NCI-H524 treated with DMSO at 0.1 percent for 48 hours (cell line): ENCODE measurements at places on chromosomes 12 and 14.

- DNase-seq: no peak
Measured at GRCh38 chr12:64876388-64877071, 52.1 kb downstream of the TBC1D30 start.

- DNase-seq: no peak
Measured at GRCh38 chr12:124356221-124356620, 61.3 kb downstream of the RFLNA start.

DNA sequence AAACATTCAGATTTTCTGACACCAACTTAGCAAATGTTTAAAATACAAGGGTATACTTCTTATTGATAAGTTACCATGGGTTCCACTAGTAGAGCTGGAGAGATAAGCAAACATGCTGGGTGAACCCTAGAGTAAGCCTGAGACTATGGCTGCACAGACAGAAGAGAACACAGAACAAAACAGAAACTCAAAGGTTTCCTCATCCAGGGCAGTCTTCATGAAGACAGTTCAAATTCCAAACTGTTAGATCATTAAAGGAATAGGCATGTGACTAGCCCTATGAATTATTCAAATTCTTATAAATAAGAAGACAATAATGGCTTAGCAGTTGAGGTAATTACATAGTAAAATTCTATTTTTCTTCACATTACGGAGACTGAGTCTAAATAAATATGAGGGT lies 28.1 kb downstream of the BTBD7 start:
- DNase-seq: no peak

DNA sequence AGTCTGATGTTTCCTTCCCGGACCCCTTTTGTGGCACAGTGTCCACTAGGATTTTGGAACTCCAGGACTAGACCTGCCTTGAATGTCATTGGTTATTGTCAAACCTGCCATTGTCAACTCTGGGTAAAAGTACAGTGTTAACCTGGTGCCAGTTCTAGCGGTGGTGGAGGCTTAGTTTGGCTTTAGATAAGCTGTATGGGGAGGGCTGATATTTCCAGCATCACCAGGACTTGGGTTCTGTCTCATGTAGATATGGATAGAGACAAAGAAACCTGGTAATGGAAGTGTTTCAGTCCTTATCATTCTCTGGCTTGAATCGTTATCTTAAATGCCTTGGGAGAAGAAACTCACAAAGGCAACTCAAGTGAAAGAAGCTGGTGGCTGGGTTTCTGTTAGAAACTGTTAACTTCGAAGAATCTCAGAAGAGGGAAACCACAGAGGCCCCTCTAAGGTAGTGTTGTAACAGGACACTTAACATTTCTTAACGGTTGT lies 10.6 kb downstream of the CHST11 start:
- DNase-seq: no peak

GRCh38 chr12:80321653-80322052 lies 122.4 kb upstream of the PTPRQ start:
- DNase-seq: no peak

DNA sequence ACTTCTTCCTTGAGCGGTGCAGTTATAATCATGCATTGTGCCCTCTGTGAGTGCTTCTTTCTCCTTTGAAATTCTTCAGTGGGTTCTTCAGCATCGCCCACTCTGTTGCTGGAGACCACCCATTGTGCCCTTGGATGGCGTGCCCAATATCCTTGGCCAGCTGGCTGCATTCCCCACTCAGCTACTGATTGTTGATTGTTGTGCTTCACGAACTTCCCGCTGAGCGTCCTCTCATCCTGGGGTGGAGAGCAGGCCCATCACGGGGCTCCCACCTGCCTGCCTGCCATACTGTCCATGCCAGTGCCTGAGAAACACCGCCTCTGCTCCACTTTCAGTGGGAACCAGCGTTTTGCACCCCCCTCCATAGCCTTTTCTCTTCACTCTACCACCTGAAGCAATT lies 8.6 kb upstream of the SSTR1 start:
- DNase-seq: no peak

DNA sequence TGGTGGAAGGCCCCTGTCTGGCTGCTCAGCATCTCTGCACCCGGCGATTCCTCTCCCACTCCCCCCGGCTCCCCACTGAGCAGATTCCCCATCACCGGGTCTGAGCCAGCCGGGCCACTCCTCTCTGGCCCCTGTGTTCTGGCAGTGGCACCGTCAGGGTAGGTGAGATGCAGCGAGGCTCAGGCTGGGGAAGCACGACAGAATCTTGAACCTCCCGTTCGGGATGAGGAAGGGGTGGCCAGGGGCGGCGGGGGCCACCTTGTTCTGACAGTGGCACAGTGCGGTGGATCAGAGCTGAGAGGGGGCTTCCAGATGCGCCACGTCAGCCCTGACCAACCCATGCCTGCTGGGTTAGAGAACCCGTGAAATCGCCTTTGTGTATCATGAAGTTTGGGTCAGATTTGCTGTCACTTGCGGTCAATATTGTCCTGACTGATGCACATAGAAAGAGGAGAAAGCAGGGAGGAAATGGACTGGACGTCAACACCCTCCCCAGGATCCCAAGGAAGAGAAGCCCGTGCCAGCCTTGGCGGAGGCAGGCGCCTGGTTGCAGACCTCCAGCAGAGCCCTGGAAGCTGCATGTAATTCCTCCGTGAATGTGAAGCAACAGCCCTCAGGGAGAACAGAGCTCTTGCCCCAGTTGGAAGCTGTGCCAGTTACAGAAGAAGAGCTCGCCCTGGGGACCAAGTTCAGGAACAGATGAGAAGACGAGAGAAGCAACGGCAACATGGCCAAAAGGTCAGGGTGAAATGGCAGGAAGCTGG lies 137.1 kb upstream of the SFSWAP start:
- no peak for DNase-seq

GRCh38 chr12:113465808-113466453 lies 5.7 kb downstream of the LHX5 start:
- DNase-seq: no peak

- DNase-seq: no peak
Measured at GRCh38 chr12:75457191-75457590, 23.4 kb upstream of the GLIPR1 start.

- peak; percentile 73 for DNase-seq
Measured at GRCh38 chr12:49673446-49674317, 33.5 kb downstream of the FMNL3 start.

- peak; percentile 90 for DNase-seq
Measured at GRCh38 chr12:55720071-55720564, at the start of gene RDH5. Gene RDH5, plus strand, starts transcription at chr12:55720393. Its CDS starts 792 bp downstream, at chr12:55721185.

GRCh38 chr14:106201376-106201775 lies 675.0 kb downstream of the TMEM121 start:
- DNase-seq: no peak

DNA sequence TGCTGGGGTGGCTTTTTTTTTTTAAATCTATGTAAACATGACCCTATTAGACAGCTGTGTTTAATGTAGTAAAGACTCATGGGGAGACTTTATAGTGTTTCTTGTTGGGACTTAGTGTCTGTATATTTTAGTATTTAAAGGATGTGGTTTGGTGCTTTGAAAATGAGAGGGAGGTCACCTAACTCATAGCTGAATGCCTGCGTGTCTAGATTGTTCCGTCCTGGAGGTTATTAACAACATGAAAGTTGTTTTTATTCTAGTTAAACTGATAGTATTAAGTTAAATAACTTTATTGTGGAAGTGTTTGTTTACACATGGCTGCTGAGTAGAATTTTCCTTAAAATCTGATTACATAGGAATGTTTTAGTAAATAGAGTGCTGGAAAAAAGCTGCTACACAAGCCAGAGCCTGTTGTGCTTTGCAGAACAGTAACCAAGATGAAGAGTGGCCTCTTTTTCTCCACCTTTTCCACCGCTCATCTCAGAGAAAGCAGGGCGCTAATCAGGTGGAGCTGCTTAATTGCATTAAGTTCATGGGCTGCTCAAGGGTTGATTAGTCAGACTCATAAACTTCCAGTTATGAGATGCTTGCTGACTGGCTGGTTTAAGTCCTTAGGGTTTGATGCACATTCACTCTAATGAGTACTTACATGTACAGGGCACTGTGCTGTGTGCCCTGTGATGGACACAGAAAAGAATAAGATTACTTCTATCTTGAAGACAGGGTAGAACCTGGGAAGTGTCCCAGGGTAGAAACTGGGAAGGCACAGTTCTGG lies 62.7 kb downstream of the FBXO34 start:
- no peak for DNase-seq

DNA sequence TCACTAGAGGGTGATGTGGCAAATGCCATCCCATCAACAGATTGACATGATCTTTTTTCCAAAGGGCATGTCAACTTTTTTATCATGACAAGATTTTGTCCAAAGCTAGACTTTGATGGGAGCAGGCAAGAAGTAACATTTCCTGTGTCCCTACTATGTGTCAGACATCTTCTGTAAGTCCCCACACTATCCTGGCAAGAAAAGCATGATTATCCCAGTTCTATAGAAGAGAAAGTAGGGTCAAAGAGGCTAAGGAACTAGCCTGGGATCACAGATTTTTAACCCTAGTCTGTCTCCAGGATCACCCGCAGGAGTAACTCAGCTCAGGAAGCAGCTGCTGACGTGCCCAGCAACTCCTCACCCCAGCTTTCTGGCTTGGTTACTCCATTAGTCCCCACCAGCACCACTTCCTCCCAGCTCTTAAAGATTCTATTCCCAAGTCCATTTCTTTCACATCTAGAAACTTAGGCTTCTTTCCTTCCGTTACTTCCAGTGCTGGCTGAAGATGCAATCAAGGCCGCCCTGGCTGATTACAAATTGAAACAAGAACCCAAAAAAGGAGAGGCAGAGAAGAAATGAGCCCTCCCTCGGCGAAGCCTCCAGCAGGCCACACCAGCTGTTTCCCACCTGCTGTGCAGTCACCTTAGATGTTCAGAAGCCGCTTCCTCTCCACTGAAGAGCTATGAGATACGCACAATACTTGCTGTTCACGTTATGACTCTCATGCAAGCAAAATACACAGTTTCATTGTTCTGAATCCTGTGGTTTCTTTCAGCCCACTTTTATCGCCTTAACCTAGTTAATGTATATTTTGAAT lies 6.2 kb downstream of the ISCU start:
- no peak for DNase-seq

- no peak for DNase-seq
Measured at GRCh38 chr12:14601692-14602478, 34.2 kb upstream of the PLBD1 start.

DNA sequence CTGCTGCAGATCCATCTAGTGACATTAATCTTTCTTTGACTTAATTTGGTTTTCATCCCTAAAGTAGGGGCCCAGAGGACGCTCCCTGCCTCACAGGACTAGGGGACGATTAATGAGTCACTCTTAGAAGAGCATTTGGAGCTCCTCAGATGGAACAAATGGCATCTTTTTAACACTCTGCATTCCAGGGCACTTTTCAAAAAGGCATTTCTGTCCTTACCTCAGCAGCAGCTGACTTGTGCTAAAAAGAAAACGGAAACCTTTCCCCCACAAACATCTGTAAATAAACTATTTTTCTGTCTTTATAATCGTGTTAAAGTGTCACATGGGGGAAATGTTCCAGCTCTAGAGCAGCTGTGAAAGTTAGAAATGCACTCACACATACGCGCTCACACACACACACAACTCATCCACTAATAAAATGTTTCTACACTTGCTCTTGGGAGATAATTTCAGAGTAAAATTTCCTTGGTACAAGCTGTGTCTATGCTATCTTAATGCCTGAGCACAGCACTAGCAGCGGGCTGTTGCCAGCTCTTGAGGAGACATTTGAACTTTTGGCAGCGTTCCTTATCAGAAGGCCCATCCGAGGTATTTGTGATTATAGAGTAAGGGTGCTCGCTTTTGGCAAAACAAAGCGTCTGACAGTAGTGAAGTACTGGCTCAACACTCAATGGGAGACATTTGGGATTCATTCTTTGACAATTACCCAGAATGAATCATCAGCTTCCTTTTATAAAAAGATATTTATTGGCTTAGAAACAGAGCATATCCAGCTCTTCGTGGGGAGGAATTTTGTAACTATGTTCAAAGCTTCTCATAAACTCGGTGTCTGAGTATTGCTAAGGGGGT lies 141.3 kb downstream of the PLXNC1 start:
- no peak for DNase-seq

DNA sequence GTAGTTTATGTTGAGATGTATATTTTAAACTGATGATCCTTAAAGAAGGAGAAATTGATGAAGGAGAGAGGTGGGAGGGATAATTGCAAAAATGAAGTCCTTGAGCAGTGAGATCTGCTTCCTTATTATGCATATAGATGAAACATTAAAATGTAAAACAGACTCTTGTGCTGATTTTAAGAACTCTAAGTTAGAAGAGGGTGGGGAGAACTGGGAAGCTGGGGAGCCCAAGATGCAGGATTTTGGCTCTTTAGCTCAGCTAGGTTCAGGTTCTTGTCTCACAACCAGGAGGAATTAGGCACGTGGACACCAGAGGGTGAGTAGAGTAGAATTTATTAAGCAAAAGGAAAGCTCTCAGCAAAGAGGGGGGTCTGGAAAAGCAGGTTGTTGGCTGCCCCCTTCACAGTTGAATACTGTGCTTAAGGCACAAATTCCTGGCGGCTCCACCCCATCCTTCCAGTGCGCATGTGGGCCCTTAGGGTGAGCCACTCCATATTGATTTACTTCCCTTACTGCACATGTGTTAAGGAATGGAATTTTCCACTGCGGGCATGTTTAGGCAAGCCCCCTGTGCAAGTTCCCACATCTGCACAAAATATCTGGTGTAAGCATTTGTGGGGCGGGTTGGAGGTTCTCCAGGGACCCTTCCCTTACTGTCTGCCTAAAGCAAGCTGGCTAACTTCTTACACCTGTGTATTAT lies 141.9 kb downstream of the BICD1 start:
- no peak for DNase-seq

DNA sequence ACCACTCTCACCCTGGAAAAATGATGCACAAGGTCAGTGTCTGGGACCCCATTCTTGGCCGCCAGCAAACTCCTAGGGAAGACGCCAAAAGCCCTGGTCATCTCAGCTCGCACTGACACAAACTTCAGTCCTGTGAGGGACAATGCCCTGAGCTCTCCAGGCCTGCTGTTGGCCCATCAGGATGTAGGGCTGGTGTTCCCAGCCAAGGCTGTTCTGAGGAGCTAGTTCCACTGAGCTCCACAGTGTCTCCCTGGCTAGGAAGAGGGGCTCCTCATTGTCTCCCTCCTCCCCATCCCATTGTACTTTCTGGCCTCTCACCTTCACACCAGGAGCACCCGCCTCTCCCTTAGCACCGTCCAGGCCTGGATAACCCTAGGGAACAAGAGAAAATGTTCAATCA lies 10.8 kb downstream of the COL2A1 start:
- no peak for DNase-seq

GRCh38 chr14:89143595-89143994 lies 273.4 kb downstream of the FOXN3 start:
- no peak for DNase-seq

DNA sequence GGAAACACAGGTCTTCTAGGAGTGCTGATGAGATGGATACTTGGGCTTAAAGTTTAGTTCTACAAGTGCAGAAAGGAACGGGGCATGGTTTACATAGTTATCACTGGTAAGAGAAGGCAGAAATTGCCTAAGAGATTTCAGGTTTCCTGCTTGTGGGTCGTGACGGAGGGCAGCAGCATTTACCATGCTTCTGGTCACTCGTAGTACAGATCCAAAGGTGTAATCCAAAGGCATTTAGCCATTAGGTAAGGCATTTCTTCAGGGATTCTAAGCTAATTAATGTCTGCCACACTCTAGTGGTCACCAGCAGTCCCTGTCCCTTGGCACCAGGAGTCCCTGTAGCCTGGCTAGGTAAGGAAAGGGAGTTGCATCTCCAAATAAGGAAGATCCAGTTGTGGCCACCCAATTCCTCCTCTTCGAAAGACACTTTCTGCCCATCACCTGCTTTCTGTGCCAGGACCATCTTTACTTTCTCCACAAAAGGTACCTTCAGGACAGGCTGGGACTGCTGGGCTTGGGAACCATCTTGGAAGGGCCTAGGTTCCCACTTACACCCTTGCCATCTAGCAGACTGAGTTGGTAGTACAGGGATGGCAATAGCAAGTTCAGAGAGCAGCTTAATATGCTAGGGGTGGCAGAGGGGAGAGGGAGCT lies 1.5 kb downstream of the GSTZ1 start:
- no peak for DNase-seq

- DNase-seq: no peak
Measured at GRCh38 chr12:26188127-26188526, 7.2 kb upstream of the SSPN start.
